ENCODE measurements at places on chromosomes 6 and 20.

DNA sequence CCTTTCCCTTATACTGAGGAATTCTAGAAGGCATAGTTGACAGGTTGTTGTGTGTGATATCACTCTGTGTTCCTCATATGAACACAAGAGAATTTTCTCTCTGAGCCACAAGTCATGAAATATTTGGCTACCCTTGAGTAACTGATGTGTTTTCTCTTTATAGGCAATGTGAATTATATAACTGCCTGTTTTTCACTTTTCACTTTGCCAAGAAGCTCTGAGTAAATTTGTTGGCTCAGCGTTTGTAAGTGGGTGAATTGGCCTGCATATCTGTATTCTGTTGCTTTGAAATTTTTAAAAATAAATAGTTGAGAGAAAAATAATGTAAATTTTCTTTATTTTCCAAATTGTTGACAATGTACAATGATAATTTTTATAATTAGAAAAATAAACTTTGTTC is 5.2 kb upstream of the BTBD9 start:
- no peak for DNase-seq

DNA sequence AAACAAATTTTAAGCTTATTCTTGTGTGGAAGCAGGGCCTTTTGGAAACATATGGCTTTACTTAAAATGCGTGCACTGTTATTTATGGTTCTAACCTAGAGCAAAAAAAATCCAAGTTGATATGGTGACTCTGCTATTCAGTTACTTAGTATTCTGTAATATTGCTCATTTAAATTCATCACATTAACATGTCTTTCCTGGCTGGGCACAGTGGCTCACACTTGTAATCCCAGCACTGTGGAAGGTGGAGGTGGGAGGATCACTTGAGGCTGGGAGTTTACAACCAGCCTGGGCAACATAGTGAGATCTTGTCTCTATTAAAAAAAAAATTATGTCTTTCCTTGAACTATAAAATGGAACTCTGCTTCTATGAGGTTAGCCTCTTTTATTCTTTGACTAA is 57.8 kb upstream of the SDHAF4 start:
- no peak for DNase-seq

DNA sequence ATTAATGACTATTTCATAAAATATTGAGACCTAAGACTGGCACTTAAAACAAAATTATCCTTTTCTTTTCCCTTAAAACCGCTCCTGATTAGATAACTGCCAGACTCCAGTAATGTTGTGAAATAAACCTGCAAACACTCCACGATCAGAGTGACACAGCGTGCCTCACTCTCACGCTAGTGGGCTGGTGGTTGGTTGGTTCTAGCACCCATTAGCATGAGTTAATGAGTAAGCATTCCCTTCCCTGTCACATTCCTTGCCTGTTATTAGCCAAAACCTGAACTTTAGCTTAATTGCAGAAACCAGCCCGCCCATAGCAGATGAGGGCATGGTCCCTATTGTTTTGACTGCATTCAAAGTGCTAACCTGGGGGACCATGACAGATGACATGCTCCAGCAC is 193.4 kb downstream of the CD83 start:
- no peak for DNase-seq

GRCh38 chr6:135823851-135824250 is 27.6 kb upstream of the PDE7B start:
- no peak for DNase-seq

DNA sequence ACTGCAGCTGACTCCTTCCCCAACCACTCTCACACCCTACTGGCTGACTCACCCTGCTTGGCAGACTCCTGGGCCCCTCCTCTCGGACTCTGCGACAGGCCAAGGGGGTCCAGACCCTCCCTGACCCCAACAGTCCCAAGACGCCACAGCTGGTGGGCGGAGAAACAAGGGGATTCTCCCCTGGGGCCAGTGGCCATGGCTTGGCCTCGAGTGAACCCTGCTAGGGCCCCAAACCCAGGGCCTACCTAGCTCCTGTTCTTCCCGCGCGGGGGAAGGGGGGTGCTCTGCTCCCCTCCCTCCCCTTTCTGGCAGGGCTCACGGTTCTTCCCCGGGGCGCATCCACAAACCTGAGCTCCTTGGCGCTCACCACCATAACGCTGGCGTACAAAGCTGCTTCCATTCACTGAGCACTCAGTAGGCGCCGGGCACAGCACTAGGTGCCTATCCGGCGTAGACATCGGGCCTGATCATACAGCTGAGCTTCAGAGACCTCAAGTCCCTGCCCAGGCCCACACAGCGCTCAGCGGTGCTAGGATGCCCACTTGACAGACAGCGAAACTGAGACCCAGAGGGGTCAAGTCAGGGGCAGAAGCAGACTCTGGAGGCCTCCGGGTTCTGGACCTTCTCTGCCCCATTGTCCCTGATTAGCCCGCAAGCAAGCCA is 597 bp downstream of the ADA start:
- DNase-seq: no peak

GRCh38 chr6:71531006-71531405 is 242.4 kb downstream of the OGFRL1 start:
- DNase-seq: no peak

DNA sequence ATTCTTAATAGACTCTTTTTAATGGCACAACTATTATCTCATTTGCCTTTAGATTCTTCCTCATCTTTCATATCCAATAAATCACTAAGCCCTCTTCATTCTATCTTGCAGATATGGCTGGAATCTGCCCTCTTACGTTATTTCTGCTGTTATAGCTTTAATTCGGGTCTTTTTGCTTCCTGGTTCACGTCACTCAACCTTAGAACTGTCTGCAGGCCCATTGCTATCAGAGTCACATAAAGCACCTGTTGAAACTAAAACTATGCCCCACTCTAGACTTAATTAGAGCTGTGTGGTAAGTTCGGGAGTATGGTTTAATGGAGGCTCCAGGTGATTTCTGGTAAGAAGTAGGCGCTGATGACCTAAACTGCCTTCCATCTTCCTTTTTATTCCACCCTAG is 988 bp downstream of the QRSL1 start:
- DNase-seq: no peak

- no peak for DNase-seq
Measured at GRCh38 chr6:14848019-14848418, 397.9 kb upstream of the JARID2 start.

DNA sequence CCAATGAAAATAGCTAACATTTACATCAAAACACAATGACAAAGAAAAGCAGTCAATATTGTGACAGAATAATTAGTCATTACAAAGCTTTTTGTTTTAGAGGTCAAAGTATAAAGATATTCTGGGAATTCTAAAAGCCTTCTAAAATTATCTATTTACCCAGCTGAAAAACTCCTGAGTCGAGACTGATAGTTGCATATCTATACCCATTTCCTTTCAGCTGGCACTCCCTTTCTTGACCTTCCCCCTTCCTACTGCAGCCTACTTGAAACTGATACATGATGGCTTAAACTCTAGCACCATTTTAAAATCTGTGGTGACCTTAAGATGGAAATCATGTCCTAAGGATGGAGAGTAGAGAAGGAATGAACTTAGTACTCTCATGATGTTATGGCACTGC is 38.6 kb downstream of the LMBRD1 start:
- no peak for DNase-seq

DNA sequence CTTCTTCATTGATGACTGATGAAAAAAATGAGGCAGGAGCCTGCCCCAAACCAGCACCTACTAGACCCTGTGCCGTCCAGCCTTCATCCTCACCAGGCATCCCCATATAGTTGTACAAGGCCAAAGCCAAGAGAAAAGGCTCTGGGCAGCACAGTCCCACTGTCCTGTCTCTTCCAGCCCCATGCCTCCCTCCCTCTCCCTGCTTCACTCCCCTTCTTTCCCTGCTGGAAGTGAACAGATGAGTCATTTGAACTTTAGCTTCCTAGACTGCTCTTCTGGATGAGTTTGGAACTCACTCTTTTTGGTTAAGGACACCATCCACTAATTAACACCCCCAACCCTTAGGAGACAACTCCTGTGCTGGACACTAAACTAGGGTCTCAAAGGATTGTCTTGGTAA is 235.2 kb downstream of the LRFN2 start:
- DNase-seq: peak; percentile 3

- no peak for DNase-seq
Measured at GRCh38 chr6:48032151-48032550, 78.8 kb downstream of the PTCHD4 start.

GRCh38 chr6:68343901-68344300 is 291.2 kb upstream of the ADGRB3 start:
- DNase-seq: no peak

- no peak for DNase-seq
Measured at GRCh38 chr20:21322083-21322710, 19.1 kb downstream of the XRN2 start.

- DNase-seq: no peak
Measured at GRCh38 chr6:31162463-31163165, 4.2 kb downstream of the TCF19 start.

GRCh38 chr6:71080133-71080532 is 123.3 kb upstream of the B3GAT2 start:
- DNase-seq: no peak

DNA sequence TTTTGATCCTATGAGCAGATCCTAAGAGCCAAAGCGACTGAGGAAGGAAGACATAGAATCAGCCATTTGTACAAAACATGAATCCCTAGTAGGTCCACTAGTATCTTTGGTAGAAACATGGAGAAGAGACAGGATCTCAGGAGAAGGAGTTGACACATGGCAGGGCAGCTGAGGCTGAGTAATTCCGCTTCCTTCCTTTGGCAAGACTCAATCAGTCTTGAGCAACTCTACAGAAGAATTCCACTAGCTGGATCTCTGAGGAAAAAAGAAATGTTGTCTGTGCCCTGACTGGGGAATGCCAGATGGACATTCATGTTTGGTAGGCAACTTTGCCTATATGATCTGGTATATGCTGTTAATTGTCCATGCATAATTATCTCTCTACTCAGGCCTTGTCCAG is 35.3 kb downstream of the ESR1 start:
- DNase-seq: no peak

GRCh38 chr6:125584468-125584939 is 164.9 kb upstream of the HEY2 start:
- no peak for DNase-seq

DNA sequence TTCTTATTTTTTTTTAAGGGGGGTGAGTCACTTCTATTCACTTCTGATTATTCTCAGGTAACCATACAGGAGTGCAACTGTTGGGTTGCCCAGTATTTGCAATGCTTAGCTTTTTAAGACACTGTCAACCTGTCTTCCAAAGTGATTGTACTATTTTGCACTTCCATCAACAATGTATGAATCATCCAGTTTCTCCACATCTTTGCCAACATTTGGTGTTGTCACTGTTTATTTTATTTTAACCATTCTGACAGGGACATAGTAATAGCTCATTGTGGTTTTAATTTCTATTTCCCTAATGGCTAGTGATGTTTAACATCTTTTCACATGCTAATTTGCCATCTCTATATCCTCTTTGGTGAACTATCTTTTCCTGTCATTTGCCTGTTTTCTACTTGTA is 1.4 kb upstream of the SLC13A3 start:
- no peak for DNase-seq

GRCh38 chr6:127383988-127384387 is 40.6 kb upstream of the ECHDC1 start:
- DNase-seq: no peak

DNA sequence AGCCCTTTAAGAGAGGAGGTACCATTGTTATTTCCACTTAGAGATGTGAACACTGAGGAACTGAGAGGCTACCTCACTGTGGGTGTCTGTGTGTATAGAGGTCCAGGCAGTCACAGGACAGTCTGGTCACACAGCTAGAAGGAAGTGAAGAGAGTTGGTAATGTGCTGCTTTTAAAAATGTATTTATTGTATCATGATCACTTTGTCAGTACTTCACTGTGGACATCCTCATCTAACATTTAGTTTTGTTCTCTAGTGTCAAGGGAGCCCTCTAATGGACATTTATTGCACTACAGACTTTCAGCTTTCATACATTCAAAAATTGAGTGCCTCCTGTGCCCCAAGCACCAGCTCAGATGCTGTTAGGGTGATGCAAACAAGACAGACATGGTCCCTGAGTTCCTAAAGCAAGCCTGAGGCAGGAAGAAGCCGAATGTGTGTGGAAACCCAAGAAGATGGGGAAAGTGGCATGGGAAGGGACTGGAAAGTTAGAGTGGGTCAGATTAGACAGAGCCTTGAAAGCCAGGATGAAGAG is 123.0 kb downstream of the SLC16A10 start:
- DNase-seq: peak; percentile 42

DNA sequence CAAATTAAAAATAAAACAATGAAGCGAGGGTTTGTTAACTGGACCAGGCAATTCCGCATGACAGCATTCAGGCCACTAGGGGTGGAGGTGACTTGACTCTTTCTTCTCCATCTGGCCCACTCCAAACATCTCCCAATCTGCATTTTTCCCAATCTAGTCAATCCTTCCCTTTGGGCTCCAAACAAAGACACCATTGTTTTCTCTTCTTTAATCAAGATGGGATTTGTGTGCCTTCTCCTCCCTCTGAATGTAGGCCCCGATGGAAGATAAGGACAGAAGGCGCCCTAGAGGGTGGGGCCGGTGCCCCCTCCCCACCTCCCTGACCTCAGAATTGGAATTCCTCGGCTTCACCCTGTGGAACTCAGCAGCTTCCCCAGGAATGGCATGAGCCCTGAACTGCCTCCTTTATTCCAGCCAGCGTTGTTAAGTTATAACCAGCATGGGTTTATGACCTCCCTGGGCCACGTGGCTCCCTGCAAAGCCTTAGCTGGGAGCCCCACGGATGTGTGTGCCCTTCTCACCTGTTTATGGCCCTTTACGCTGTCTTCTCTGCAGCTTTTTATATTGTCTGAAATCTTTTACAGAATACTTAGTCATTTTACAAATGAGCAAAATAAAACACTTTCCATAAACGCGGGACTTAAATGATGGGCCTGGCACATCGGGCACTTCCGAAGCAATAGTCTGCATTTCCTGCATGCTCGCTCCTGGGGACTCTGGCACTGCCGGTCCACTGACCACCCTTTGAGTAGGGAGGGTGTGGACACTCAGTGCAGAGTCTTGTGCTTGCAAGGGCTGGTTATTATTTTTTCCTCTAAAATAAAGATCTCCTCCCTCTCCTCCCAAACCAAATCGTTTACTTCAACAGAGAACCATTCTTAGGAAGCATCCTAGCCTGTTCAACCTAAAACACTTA is 24.5 kb downstream of the OVOL2 start:
- DNase-seq: no peak

- no peak for DNase-seq
Measured at GRCh38 chr6:109791301-109791700, 100.2 kb downstream of the FIG4 start.

DNA sequence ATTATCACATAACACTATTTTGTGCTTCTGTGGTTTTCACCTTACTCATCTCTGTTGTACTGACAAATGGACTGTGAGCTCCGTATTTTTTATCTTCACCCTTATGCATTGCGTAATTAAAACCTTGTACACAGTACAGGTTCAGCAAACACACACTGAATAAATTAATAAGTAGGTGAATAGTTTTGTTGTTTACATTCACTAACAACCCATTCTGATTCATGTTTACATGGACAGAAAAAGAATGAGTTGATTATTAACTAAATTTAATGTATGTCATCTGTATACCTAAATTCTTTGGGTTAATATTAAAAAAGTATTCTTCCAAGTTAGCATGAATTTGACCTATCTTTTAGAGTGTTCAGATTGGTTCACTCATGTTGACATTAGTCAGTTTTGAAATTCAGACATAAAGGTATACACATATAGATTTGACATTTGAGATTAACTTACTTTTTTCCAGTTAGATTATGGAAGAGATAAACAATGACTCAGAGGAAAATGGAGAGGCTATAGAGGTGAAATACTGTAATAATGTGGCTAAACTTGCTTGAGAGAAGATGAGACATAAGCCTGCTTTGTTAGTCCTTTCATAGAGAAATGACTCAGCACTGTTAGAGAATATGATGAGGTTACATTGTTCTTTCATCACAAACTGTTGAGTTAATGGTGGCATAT is 541.7 kb upstream of the FLRT3 start:
- no peak for DNase-seq

- no peak for DNase-seq
Measured at GRCh38 chr6:131197716-131198115, 62.4 kb downstream of the AKAP7 start.
